ENCODE measurements at places on chromosomes 1 and 21.

DNA sequence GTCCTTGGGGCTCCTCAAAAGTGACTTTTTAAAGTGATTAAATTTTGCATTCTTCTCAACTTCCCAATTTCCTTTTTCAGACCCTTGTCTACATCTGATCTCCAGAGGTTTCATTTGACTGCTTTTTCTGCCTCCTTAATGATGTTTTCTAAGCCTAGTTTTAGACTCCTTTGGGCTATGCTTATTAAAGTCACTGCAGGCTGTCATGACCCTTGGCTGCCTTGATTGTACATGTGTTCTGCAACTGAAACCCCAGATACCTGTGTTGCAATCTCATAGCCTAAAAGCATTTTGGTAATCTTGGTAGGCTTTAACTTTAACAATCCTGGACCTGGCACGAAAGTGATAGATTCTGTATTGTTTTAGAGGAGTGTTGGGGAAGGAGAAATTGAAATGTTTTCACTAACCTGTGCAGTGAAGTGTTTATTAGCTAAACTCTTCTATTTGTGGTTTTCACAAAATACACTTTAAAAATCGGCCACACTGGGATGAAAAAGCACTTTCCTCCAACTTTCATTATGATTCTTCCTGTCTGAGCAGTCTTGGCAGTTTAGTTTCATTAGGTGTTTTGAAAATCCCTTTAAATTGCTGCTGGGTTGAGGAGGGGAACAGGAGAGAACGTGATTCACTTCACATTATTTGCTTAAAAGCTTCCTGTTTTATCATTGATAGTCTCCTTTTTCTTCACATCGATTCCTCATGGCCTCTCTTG is 4.9 kb downstream of the MACO1 start:
- no peak for DNase-seq

- no peak for DNase-seq
These were observed 39.9 kb upstream of the INSL5 start for GRCh38 chr1:66840929-66841328.

DNA sequence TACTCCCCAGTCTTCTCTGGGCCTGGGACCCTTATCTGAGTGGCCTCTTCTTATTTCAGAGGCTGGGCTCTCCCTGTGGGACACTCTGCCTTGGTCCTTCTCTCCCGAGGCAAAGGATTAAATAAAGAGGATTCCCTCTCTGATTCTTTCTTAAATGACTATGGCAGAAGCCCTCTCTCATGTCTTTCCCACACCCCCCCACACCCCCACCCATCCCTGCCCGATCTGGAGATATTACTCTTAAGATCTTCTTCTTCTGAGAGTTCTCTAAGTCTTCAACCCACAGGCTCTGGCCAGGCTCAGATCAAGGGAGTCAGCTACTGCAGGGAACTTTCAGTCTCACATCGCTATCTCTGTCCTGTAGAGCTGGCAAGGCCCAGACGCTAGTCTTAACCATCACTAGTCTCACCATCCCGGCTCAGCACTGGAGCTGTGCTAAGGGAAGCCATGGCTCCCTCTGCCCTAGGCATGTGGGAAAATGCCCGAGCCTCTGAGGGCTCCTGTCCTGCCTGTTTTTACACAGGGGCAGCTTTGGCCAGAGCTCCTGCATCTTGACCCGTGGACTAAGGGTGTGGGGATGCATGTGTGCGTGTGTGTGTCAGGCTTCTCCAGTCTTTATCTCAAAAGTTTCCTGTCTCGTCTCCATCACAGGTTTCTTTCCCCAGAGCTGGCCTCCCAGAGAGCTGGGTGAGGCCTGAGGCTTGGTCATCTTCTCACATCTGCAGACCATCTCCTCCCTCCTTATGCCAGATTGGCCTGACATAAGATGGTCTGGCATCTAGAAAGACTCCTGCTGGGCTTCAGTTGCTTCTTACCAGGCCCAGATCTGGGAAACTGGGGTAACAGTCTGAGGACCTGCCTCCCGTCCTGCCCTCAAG is 36.7 kb downstream of the LGR6 start:
- DNase-seq, result no peak

DNA sequence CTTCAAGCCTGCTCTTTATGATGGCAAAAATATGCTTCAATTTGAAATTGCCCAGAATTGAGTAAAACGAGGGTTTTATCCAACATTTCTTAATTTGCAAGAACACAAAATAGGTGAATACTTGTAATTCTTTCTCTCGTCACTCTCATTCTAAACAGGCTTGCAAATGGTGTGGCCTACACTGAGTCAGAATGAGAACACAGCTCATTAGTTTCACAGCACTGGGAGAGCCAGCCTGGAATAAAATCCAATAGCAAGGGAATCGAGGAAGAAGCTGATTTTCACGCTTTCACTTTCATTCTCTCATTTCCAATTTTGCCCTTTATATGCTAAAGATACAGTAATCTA is 537.5 kb downstream of the LTN1 start:
- DNase-seq, result no peak

GRCh38 chr1:83509301-83509781 is 489.6 kb downstream of the TTLL7 start:
- no peak for DNase-seq

GRCh38 chr1:181180407-181181031 is 92.0 kb downstream of the IER5 start:
- DNase-seq, result no peak

Data from stimulated activated CD4-positive, alpha-beta T cell treated with anti-CD3 and anti-CD28 coated beads, Interleukin-2, amount 100 ng/mL, for 24 hours (primary cell).